Breast epithelium (tissue), 4 donors: ENCODE measurements at places on chromosomes 3 and 15.

- no peak for DNase-seq
These were observed 342.1 kb upstream of the SOX2 start for GRCh38 chr3:181369637-181370036.

- DNase-seq, result no peak
These were observed 153.4 kb downstream of the CBLB start for GRCh38 chr3:105715372-105715771.

GRCh38 chr3:5231487-5231886 lies 44.0 kb downstream of the EDEM1 start:
- DNase-seq, result no peak

DNA sequence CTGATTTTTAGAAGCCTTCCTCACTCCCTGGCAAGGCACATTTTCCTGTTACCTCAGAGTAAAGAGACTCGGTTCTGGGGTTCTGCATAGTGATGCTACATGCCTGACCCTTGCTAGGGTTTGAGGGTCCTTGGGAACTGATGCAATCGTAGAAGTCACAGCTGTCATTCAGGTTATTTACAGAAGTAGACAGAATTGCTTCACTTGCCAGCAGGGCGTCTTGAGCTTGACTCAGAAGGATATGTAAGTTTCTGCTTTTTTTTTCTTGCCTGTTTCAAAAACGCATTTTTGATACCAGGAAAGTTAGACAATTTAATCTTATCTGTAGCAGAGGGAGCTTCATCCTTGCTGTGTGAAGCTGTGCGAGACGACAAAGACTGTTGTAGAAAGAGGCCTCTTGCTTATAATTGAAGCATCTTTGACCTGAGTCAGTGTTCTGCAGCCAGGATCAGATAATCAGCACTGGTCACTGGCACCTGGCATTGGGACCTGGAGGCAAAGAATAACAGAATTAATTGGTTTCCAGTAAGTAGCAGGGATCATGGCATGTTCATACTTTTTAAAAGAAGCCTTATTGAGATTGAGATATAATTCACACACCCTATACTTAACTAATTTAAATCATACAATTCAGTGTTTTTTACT lies 24.8 kb downstream of the CACNA1D start:
- no peak for DNase-seq

GRCh38 chr3:40432793-40433192 lies 24.3 kb upstream of the RPL14 start:
- no peak for DNase-seq

GRCh38 chr15:43483297-43484128 lies 9.4 kb downstream of the TP53BP1 start:
- DNase-seq, result no peak

- no peak for DNase-seq
These were observed 608.4 kb downstream of the CADM2 start for GRCh38 chr3:85567071-85567676.

GRCh38 chr3:194572143-194572789 lies 61.0 kb downstream of the TMEM44 start:
- peak; percentile 62 for DNase-seq

DNA sequence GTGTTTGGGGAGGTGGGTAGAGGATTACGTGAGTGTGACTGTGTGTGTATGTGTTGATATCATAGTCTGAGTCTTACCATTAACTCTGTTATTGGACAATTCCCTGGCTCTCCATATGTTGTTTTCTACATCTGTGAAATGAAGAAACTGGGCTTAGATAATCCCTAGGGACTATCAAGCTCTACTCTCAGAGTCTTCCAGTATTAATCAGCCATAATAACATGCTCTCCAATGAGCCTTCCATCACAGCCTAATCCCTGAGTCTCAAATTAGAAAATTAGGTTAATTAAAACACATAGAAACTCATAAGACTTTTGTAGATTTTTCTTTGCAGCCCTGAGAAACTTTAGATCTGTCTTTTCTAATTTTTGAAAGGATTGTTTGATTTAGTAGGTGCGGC lies 404.2 kb upstream of the RARB start:
- DNase-seq, result no peak

DNA sequence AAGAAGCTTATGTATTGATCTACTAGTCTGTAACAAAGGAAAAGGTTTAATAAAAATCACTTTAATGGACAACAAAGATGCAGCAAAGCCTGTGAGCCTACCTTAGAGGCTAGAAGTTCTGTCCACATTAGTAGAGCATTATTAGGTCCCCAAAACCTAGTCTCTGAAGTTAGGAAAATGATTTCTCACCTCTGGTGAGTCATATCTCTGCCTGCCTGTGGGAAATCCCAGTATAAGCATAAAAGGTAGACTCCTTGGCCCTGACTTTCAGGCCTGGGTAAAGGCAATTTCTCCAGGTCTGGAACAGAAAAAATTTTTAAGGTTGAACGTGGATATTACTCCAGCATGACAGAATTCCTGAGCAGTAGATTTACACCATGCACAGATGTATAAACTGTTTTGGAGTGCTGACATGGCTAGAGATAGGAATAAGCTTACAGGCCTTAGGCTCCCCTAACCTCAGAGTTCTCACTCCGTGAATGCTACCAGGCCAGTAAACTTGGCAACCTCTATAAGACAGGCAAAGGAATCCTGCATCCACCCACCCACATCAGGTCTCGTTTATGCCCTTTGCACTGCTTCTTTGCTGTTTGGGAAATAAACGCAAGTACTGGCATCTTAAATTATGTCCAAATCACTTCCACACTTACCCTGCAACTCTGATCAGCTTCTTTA lies 104.1 kb downstream of the SERPINI1 start:
- DNase-seq, result no peak

DNA sequence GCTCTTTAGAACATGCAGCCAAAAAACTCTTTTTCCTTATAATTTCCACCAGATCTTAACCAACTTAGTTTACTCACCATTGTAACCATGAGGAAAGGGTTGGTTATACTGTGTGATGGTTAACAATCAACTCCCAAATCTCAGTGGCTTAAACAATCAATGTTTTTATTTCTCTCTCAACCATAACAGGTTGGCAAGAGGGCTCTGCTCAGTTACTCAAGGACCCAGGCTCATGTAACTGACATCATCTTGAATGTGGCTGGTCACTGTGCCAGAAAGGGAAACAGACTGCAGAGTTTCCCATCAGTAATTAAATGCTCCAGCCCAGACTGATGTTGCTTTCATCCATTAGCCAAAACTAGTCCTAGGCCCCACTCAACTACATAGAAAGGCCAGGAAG lies 69.0 kb downstream of the ANKRD28 start:
- no peak for DNase-seq

GRCh38 chr3:46021516-46021915 lies 5.8 kb downstream of the XCR1 start:
- DNase-seq, result no peak

- no peak for DNase-seq
These were observed 8.7 kb upstream of the ZNF774 start for GRCh38 chr15:90343302-90343790.

DNA sequence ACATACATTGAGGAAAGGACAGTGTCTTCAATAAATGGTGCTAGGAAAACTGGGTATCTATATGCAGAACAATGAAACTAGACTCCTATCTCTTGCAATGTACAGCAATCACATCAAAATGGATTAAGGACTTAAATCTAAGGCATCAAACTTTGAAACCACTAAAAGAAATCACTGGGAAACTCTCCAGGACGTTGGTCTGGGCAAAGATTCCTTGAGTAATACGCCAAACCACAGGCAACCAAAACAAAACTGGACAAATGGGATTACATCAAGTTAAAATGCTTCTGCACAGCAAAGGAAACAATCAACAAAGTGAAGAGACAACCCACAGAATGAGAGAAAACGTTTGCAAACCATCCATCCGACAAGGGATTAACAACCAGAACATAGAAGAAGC lies 14.5 kb downstream of the LAMP3 start:
- no peak for DNase-seq

DNA sequence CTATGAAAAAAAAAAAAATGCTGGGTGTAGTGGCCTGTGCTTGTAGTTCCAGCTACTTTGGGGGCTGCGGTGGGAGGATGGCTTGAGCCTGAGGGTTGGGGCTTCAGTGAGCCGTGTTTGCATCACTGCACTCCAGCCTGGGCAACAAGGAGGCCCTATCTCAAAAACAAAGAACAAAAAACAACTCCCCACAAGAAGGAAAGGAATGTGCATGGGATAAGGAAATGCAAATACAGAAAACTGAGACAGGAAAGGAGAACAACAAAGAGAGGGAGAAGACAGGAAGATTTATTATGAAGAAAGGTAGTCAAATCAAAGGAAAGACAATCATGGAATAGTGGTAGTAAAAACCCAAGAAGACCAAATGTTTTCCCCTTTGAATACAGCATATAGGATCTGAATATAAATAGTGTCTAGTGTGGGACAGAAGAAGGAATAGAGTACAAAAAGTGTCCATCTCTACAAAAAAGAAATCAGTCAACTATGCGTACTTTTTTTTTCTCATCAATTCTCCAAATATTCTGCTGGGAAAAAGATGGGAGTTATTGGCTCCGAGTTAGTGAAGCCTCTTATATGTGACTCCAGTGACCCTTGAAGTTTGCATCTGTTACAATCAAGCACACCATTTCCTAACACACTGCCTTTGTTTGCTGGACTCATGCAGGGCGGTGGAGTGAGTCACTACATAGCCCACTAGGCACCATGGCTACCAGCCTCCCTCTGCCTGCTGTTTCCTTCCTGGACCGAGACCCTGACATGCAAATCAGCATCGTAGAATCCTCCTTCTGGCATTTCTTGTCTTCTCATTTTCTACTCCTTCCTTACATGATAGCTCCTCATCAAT lies 101.2 kb upstream of the PTX3 start:
- DNase-seq, result no peak

DNA sequence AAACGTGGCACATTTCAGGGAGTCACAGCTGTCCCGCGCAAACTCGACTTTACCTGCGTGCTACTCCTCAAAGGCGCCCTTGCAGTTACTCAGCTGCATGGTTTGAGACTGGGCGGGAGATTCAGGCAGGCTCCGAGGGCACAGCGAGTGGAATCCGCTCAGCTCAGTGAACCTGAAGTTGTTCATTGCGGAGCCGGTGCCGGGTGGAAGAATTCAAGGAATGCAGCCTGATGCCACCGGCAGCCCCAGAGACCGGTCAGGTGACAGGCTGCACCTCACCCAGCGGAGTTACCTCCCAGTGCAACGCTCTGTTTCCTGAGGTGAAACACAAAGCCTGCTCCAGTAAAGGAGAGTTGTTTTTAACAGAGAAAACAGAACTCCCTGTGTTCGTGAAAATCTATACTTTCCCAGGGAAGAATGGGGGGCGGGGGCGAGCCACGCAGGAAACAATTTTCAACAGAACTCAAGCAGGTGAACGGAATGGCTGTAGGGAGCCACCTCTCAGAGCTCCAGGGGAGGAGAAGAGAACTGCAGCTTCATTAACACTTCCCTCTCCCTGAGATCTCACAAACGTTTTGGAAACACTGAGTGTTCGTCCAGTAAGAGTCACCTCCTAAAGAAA lies 3.8 kb downstream of the VEPH1 start:
- DNase-seq, result peak; percentile 76

- DNase-seq, result no peak
These were observed 56.9 kb upstream of the CSPG5 start for GRCh38 chr3:47635536-47635935.

DNA sequence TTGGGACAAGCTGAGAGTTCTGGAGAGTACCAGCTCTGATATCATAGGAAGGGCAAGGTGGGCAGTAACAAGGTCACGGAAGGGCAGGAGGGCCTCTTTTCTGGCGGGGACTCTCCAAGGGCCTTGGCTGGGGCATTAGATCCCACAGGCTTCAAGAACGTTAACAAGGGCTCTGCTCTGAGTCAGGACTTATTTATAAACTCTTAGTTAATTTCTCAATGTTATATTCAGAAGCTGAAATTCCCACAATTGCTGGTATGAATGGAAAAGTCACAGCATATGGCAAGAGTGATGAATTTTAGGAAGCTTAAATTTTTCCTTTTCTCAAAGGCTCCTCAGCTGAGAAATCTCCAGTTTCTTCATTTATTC lies 320.2 kb upstream of the TBC1D5 start:
- no peak for DNase-seq

- peak; percentile 54 for DNase-seq
These were observed 33.0 kb upstream of the DENND4A start for GRCh38 chr15:65824941-65825544.

DNA sequence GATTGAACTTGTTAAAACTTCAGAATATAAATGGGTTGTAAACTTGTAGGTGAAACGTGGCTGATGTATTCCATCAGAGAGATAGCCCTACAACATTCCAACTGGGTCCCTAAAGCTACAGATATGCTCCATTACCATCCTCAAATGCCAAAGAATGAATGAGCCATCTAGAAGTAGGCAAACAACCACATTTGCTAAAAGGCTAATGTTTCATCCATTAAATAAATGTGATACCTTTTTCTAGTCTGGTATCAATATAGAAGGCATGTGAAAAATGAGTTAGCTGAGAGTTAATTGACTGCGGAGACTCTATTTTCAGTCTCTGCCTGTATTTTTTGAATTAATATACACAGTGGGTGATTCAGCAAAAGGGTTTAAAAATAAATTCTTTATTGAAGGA lies 203.8 kb downstream of the RBMS3 start:
- DNase-seq, result no peak

DNA sequence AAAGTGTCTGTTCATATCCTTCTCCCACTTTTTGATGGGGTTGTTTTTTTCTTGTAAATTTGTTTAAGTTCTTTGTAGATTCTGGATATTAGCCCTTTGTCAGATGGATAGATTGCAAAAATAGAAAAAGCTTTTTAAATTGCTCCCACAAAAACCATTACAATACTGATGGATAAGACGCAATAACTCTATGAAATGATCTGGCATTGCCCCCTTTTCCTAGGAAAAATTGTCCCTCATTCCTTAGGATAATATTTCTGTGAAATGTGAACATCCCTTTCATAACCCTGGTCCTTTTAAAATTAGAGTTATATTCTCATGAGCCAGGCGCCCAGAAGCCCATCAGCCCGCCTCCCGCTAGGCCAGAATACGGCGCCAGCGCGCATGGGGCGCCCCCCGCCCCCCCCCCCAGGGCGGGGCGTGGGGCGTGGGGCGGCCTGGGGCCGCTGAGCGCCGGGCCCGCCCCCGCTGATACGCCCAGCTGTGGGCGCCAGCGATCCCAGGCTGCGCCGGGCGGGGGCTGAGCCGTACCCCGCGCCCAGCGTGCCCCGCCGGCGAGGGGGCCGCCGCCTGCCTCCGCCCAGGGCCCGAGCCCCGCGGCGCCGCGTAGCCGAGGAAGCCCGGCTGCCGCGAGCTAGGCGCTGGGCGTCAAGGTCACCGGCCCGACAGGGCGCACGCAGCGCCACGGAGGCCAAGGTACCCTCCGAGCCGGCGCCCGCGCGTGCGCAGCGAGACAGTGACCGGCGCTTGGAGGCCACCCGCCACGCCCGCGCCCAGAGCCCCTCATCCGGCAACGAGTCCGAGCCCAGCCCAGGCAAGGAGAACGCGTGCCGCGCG lies 11.1 kb upstream of the ROPN1B start:
- no peak for DNase-seq
